Stomach (tissue), 19 donors: ENCODE measurements at places on chromosomes 4 and X. TPM values are rescaled to one million over a fixed set of nuclear protein-coding genes. Genes with fewer than 3 reads are reported as not detected.
A peak's percentile ranks its signal among the peaks of the same experiment; 100 is the strongest.

DNA sequence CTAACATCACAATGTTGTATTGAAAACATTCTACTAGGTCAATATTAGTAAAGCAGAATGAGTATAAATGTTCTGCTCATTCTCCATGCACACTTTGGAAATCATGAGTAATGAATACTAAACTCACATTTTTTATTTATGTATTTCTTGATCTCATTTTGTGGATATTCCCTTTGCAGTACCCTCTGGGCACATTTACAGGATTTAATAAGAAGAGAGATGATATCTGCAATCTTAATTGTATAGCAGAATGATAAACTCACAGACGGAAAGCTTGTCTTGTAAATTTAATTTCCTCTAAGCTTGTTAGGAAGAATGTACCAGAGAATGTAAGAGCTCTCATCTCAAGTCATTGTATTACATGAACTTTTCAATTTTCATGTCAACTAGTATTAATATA is 1279.7 kb downstream of the PCDH7 start:
- no peak for DNase-seq

DNA sequence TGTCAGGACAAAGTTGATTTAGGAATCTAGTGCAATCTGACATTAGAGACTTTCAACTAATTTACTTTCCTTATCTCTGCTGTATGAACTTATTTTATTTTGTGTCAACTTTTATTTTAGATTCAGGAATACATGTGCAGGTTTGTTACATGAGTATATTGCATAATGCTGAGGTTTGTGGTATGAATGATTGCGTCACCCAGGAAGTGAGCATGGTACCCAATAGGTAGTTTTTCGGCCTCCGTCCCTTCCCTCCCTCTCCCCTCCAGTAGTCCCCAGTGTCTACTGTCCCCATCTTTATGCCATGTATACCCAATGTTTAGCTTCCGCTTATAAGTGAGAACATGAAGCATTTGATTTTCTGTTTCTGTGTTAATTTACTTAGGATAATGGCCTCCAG is 68.7 kb upstream of the TEX13D start:
- DNase-seq: no peak

DNA sequence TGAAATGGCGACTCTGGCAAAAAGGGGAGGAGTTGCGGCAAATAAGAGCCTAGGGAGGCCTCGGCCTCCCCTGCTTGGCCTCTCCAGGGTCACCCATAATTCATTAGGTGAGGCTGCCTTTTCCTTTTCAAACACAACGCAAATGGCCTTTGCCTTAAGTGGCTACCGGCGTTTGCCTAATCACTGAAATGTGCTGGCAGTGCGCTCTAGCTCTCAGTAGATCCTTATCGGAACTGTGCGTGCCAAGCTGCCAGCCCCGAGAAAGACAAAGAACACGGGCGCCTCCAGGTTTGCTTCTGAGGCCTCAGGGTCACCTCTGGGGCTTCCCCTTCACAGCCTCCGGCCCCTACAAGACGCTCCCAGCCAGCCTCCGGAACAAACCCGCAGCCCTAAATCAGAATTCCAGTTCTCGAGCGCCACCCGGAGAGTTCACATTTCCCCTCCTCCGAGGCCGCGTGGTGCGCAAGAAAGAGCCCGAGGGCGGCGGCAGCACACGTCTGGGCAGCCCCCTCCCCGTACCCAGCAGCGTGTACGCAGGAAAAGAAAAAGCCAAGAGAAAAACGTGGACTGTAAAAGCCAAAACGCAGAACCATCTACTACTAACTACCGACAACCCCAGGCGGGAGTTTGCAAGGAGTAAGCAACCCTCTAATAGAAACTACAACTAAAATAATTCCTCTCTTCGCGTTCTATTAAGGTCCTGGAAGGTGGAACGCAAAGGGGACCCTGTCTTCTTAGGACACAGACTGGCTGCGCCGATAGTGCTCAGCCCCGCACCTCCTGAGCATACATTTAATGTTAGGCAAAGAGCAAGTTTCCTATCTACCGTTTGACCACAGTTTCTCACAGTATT is 76.5 kb upstream of the BCOR start:
- peak; percentile 80 for DNase-seq

DNA sequence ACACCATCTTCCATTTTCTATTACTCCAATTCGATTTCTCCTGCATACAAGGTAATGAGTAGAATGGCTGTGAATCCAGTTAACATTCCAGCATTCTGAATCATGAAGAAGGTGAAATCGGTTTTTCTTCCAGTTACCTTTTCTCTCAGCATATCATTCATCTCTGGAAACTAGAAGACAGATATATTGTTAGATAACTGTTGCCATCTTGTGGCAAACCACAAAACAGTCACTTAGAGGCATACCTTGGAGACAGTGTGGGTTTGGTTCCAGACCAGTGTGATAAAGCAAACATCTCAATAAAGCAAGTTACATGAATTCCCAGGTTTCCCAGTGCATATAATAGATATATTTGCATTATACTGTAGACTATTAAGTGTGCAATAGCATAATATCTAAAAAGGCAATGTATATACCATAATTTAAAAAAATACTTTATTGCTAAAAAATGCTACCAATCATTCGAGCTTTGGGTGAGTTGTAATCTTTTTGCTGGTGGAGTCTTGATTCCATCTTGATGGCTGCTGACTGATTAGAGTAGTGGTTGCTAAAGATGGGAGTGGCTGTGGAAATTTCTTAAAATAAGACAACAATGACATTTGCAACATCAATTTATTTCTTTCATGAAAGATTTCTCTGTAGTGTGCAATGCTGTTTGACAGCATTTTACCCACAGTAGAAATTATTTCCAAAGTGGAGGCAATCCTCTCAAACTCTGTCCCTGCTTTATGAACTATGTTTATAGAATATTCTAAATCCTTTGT is 82.1 kb downstream of the SLC39A8 start:
- DNase-seq: no peak

DNA sequence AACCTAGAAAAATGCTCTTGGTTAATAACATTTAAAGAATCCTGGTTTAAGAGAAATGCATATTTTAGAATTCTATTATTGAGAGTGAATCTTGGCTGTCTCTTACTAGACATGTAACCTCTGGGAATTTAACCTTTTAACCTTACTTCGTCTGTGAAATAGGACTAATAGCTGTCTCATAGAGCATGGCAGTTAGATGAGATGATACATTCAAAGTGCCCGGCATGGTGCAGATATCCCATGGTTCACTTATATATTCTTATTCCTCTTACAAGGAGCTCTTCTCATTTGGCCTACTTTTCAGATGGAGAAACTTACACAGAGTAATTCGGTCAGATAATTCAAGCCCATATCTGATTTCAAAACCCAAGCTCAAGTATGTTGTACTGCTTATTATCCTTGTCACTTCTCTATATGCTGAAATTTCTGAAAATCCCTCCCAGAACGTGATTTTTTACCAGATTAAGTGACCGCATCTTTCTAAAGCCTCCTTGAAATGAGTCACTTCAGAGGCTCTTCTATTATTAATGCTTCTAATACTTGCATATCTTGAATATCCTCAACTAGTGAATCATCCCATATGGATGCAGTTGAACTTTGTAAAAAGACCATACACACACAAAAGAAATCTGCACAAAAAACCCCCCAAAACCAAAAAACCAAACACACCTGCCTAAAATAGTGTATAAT is 4.9 kb downstream of the CDKN2AIP start:
- DNase-seq: no peak

DNA sequence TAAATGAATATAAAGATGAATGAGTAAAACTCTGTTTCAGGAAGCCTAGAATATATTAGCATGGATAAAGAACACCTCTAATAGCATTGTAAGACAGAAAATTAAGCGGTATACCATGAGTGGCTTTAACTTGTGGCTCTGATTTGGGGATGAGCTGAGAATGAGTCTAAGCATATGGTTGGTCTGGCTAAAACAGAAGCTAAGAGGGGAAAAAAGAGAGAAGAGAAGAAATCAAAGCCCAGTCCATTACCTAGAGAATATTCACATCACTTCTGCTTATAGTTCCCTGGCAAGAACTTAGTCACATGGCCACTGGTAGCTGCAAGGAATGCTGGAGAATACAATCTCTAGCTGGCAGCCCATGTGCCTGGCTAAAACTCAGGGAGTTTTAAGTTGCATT is 414.5 kb downstream of the PRDM5 start:
- no peak for DNase-seq

GRCh38 chr4:14908635-14909034 is 93.6 kb upstream of the CPEB2 start:
- no peak for DNase-seq

- no peak for DNase-seq
Observed at GRCh38 chr4:37555322-37555721, 130.9 kb downstream of the RELL1 start.

DNA sequence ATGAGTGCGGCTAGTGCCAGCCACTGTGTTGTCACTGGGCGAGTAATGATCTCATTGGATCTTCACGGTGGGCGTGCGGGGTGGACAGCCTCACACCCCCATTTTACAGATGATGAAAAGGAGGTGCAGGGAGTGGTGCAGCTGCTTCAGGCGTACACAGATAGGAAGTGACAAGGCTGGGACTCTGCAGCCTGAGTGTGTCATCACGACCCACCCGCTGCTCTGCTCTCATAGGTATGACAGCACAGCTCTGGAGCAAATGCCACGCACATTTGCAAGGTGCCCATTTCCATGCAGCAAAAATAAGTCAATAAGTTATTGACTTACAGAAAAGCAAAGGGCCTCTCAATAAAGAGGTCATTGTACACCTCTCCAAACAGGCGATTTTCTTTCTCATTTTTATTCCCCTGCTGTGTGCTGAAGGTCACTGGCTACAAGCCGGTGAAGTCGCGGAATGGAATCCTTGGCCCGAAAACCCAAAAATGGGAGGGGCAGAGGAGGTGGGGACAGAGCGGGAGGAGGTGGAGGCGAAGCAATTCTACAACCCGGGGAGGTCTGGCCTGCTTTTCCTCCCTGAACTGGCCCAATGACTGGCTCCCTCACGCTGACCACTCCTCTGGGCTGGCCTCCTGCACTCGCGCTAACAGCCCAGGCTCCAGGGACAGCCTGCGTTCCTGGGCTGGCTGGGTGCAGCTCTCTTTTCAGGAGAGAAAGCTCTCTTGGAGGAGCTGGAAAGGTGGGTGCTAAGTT is at the start of gene SOD3:
Gene SOD3, plus strand, starts transcription at position 658 of the 750 bp plus-strand sequence. CDS start 3,949 bp downstream, outside the sequence.
- DNase-seq: peak; percentile 79

DNA sequence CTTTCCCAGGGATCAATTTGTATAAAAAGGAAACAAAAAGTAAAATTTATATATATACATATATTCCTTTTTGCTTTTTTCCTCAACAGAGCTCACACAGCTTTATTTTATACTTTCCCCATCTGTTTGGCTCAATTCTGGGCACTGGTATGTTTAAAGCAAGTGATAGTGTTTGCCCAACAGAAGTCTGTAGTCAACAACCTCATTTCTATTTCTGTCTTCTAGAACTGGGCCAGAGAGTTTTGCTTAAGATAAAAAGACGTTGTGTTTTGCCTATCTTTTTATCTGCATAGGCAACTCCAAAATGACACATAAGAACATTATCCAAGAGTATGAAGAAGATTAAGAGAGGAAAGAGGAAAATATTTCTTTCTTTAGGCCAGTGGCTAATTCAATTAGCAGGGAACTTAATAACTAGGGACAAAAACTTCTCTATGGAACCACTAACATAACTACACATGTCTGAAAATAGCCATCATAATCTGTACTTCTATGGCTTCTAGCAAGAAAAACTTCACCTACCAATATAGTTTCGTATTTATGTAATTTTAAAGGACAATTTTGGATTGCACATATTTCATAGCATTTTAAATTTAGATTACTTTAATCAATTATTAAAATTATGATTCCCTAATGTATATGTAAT is 1300.5 kb downstream of the ARAP2 start:
- DNase-seq: no peak

DNA sequence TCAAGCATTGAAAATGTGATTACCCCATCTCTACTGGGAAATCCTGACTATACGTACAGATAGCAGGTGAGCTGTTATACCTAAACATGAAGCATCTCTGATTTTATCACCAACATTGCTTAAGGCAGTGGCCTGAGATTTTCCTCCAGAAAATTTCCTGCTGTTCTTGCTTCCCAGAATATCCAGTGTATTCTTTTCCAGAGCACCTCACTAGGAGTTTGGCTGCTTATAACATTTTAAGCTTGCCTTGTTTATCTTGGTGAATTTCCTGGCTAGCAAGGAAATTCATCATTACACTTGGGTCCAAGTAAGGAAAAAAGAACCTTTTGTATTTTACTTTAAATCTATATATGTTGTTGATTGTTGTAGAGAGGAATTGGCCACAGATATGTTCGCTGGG is 73.0 kb upstream of the CLCN4 start:
- DNase-seq: no peak

DNA sequence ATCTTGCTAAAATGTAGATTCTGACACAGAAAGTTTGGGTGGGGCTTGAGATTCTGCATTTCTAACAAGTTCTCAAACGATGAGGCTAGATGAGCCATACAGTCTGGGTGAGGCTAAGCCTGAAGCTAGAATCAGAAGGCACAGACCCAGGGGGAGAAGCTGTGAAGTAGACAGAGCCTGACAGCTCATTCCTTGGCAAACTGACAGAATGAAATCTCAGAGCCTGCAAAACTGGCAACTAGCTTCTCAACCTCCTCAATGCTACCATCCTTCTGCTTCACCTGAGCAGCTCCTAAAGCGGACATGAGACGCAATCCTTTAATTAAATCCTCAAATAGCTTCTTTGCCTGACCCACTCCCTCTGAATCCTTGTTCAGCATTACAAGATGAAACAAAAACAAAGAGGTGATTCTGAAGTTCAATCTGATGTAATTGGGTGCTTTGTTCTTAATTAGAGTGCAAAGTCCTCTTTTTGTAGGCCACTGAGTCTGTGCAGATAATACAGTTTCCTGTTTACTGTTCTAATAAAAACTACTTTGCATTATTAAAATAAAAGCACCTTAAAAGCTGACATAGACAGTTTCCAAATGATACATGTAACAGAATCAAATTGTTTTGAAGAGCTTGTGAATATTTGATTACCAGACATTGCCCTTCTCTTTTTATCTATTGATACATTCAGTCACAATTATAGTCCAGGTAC is 71.0 kb upstream of the BMP2K start:
- no peak for DNase-seq

- DNase-seq: no peak
Observed at GRCh38 chrX:76148753-76149152, 24.1 kb upstream of the PBDC1 start.

- no peak for DNase-seq
Observed at GRCh38 chrX:51896626-51897025, 3.2 kb downstream of the MAGED1 start.

GRCh38 chr4:165905405-165906027 is 32.5 kb downstream of the TLL1 start:
- no peak for DNase-seq

Gene PLP1
- polyA plus RNA-seq: 6.5 TPM

Gene SPANXB1
- polyA plus RNA-seq: not detected

Gene FLNA
- polyA plus RNA-seq: 171 TPM

Gene PNMA3
- 0.28 TPM for polyA plus RNA-seq

Gene UBL4A
- polyA plus RNA-seq: 32.1 TPM

Gene FGF13
- 9.7 TPM for polyA plus RNA-seq

Gene ZNF732
- polyA plus RNA-seq: not detected

Gene STOX2
- polyA plus RNA-seq: 3.4 TPM

Gene CRLF2
- polyA plus RNA-seq: not detected
